ENCODE measurements at places on chromosomes 3 and 15.

DNA sequence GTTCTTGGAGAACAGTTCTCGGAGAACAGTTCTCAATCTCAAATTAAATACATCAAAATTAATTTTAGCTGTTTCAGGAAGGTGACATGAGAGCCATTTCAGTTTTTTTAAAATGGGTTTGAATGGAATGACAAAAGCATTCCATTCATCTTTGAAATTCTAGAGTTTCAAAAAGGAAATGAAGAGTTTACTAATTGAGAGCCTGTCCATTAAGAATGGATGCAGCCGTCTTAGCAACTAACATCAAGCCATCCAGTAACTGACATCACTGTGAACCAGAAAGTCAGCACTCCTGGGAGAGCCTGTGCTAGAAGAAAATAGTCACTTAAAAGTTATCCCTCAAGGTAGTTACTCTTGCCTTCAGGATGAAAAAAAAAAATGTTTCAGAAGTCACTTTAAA is 47.0 kb upstream of the FSTL1 start:
- DNase-seq = no peak

DNA sequence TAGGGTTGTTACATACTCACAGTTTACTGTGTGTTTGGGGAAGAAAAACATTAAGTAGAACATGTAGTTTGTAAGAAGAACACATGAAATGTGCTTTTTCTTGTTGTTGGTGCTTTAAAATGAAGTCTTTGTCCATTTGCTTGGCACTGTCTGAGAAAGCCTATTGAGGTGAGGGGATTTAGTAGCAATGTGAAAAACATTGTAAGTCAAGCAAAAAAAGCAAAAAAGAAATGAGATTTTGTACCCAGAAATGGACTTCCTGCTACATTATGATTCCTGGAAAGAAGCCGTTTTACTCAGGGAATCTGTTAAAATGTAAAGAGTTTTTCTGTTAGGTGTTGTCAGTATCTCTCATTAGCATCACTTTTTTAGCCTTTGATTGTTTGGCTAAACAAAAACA is 59.9 kb downstream of the KAT2B start:
- DNase-seq = no peak

GRCh38 chr15:90036806-90037510 is 35.8 kb downstream of the ZNF710 start:
- no peak for DNase-seq

DNA sequence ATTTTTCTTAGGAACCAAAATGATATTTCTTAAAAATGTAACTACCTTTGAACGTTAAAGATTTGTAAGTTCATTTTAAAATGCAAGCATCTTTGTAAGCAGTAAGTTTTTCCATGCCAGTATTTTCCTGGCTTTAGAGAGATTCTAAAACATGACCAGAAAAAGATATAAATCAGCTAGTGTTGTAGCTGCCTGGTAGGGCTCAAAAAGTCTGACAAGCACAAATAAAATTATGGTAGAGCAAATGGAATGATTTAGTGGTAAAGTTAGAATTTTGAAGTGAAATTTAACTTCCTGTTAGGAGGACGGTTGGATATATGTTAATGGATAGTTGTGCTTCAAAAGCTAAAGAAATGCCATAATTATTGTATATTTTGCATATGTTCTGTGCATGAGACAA is 29.7 kb downstream of the GABRR3 start:
- no peak for DNase-seq

DNA sequence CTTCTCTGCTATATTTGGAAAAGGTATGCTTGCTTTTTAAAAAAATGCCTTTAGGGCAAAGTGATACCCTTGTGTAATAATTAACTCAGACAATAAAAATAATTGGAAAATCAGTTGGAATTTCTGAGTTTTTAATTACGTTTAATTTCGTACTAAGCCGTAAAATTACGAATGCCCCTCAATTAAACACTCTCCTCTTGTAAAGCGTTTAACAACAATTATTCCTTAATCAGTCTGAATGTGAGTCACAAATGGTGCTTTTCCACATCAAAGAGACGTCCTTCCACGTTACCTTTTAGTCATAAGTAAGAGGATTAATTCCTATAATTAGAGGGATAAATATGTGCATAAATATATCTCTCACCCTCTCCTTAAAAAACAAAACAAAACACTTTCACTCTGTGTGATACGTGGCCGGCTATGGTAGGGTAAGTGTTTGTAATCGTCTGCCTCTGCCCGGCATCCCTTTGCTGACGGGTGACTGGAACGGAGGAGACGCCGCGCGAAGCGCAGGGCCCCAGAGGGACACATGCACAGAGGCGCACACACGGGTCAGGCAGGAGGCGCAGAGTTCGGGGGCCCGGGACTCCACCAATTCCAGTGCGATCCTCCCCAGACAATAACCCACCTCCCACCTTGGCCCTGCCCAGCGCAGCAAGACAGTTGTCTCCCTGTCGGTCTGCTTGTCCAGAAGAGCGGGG is 9.7 kb upstream of the MEIS2 start:
- DNase-seq = no peak

- no peak for DNase-seq
These were observed 59.6 kb upstream of the LMCD1 start for GRCh38 chr3:8441969-8442559.

- peak; percentile 35 for DNase-seq
These were observed 1.4 kb downstream of the SETD5 start for GRCh38 chr3:9398700-9399336.

GRCh38 chr3:32495609-32496008 is 7.0 kb downstream of the CMTM6 start:
- no peak for DNase-seq

DNA sequence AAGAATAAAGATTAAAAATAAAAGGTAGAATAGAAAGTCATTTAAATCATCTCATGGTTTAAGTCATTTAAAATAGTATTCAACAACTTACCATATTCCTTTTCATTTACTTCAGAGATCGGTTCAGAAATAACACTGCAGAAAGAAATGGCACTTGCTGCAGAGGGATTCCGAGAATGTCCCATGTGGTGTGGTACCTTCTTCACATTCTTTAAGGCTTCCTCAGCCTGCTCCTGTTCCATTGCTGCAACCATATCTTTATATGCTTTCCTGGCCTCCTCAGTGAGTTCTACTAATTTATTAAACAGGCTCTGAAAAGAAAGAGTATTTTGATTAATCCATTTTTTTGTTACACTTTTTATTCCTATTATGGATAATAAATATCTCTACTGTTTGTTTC is 32.6 kb upstream of the SHC4 start:
- DNase-seq = no peak

DNA sequence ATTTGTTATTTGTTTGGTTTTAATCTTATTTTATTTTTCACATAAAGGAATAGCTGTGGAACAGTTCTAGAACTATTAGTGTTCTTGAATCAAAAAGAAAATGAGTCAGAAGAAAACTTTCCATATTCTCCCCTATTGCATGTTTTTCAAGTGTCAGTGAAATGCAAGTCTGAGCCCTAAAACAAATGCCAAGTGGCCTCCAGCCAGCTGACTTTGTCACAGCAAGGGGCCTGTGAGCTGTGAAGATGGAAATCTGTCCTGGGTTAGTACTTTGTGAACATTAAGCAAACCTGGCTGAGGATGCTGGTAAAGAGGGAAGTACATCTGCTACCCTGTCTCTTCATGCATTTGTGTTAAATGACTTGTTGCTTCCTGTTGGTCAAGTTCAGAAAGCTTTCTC is 14.2 kb downstream of the LRRC49 start:
- no peak for DNase-seq

- no peak for DNase-seq
These were observed 605.8 kb upstream of the NAALADL2 start for GRCh38 chr3:174253196-174253823.

- no peak for DNase-seq
These were observed 30.7 kb downstream of the LRTM1 start for GRCh38 chr3:54897028-54897711.

DNA sequence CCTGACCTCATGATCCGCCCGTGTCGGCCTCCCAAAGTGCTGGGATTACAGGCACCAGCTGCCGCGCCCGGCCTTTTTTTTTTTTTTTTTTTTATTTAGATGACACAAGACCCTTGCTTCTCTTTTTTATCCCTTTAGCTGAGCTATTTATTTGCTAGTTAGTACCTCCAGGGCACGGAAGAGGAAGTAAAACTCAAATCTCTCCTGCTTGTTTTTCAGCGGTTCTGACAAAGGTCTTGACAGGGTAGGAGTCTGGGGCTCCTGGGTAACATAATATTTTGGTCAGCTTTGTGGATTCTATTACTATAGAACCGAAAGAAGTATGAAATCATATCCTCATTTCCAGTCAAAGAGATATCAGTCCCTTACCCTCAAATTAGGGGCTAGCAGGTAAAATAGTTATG is 44.0 kb upstream of the ETV5 start:
- no peak for DNase-seq

GRCh38 chr3:152458376-152459117 is 189.8 kb downstream of the MBNL1 start:
- DNase-seq = no peak

- no peak for DNase-seq
These were observed 143.5 kb downstream of the LRRK1 start for GRCh38 chr15:101062471-101063171.

GRCh38 chr3:24741506-24741905 is 246.9 kb upstream of the THRB start:
- DNase-seq = no peak

- DNase-seq = no peak
These were observed 296.2 kb downstream of the ZBTB20 start for GRCh38 chr3:114850898-114851297.

DNA sequence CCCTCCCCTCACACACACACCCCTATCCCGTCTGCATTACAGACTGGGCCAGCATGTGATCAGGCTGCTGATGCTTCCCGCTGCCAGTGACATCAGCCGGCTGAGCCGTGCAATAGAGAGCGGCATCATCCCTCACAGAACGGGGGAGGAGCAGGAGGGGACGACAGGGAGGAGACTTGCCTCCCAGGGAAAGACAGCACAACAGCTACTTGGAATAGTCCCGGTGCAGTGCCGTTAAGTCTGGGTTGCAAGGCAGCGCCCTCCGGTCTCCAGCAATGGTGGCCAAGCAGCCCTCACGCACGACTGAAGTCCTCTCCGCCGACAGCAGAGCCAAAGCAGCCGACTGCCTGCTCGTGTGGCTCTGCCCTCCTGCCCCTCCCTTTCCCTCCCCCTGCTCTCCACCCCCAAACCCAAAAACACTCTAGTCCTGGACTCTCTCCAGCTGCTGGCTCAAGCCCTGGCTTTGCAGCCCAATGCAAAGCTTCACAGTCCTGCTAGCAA is 31.5 kb upstream of the RPS17 start:
- DNase-seq = no peak

DNA sequence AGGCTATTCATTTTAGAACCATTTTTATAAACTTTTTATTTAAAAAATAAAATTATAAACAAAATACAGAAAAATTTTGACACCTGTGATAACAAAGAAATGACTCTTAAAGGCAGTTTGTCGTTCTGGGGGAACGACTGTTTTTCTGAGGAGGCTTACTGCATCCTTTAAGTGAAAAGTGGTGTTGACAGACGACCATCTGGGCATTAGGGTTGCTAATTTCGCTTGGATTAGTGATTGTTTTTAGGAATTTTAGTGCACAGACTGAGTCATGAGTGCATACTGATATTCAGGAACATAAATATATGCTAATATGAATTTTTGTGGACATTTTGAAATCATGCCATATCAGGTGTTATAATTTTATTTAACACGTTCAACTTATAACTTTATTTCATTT is 28.5 kb downstream of the OSTN start:
- no peak for DNase-seq

DNA sequence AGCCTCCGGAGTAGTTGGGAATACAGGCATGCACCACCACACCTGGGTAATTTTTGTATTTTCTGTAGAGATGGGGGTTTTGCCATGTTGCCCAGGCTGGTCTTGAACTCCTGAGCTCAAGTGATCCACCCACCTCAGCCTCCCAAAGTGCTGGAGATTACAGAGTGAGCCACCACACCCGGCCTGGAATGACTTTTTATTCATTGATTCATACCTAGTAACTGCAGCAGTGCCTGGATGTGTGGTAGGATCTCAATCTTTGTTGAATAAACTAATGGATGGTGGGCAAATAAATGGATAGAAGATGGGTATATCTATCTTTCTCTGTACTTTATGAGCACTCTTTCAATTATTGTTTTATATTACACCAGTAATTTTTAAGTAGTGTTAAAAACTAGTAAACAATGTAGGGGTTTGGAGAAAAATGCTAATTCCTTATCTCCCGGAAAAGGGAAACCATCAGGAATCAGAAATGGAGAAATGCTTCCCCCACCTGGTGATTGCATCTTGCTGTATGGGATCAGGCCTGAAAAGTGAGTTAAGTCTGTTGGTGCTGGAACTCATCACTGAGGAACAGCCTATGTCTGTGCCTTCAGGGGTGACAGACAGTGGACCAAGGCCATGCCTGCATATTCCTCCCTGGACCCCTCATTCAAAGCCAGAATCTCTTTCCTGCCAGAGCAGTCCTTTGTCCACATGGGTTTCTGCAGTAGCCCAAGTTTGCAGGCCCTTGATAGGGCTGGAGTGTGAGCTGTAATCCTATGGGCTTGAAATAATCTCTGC is 161.0 kb upstream of the CTDSPL start:
- no peak for DNase-seq

GRCh38 chr15:99167640-99168039 is 62.8 kb downstream of the SYNM start:
- DNase-seq = no peak

DNA sequence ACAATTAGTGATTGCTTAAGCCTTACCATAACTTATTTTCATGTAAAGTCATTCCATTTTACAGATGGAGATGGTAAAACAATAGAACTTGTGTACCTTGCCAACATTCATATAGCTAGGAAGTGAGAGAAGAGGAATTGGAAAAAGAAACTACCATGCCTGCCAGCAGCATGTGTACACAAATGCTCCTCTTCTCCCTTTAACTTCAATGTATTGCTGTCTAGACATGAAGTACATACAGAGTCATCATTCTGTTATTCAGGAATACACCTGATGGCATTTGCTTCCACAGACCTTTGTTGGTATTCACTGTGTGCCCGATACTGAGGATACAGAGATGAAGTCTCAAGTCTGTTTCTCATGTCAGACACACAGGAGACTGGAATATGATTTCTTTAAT is 7.1 kb upstream of the TMEM207 start:
- DNase-seq = no peak

- DNase-seq = no peak
These were observed 225.5 kb downstream of the SLCO3A1 start for GRCh38 chr15:92079047-92079446.

GRCh38 chr3:101381809-101382208 is 61.4 kb upstream of the IMPG2 start:
- DNase-seq = peak; percentile 21

GRCh38 chr3:123800362-123800682 is 83.8 kb downstream of the MYLK start:
- DNase-seq = no peak

DNA sequence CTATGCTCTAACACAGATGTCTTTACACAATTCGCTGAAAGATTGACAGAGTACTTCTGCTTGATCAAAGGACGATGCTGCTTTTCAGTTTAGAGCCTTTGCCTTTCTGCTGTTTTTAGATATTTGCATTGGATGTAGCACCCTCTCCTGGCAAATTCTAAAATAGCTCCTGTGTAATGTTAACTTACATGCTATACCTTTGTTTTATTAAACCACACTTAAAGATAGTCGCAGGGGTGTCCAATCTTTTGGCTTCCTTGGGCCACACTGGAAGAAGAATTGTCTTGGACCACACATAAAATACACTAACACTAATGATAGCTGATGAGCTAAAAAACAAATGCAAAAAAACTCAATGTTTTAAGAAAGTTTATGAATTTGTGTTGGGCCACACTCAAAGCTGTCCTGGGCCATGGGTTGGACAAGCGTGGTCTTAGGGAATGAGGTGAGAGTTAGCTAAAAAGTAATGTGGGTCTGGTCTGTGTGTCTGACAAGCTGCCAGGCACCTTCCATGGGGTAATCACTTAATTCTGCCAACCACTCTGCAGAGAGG is 62.9 kb downstream of the ATG7 start:
- peak; percentile 36 for DNase-seq
